ENCODE measurements at places on chromosomes 3 and 15.

- no peak for DNase-seq
These were observed 265.2 kb upstream of the ZNF385D start for GRCh38 chr3:22016197-22016596.

GRCh38 chr3:27606537-27606936 is 115.6 kb downstream of the EOMES start:
- DNase-seq = no peak

GRCh38 chr3:166052440-166052839 is 215.2 kb upstream of the BCHE start:
- DNase-seq = no peak

- DNase-seq = no peak
These were observed 51.3 kb downstream of the DRD3 start for GRCh38 chr3:114127517-114127916.

DNA sequence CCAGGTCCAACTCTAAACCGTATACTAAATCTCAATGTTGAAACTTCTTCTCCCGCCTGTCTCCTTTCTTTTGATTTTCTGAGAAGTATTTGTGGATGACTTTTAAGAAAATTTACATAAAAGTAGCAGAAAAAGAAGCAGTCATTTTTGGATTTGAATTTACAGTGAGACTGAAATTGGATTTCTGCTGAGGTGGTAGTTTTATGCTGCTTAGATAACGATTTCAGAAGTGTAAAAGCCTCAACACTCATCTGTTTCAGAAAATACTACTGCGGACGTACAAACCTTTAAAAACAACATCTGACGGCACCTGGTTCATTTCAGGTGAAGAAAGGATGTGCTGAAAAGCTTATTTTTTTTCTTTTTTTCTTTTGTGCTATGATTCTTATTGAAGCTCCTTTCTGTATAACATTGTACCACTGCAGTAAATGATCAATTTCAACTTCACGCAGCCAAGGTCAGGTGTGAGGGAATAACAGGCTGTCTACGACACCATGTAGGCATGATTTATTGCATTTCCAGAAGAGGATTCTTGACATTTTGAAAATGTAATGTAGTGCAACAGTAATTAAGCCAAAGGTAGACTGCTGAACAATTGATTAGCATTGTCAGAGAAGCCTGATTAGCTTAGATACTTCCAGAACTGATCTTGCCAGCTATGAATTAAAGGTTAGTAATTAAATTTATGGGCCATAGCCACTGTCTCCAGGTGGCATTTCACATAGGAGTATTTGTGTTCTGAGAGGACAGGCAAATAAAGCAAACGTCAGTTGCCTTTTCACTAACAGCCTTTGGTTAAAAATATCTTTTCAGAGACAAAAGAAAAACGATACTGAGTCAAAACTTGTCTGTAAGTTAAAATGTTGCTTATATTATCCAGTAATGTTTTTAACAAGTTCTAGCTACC is 134.6 kb upstream of the KBTBD8 start:
- peak; percentile 85 for DNase-seq

GRCh38 chr15:77436822-77437221 is 16.1 kb downstream of the HMG20A start:
- DNase-seq = no peak

DNA sequence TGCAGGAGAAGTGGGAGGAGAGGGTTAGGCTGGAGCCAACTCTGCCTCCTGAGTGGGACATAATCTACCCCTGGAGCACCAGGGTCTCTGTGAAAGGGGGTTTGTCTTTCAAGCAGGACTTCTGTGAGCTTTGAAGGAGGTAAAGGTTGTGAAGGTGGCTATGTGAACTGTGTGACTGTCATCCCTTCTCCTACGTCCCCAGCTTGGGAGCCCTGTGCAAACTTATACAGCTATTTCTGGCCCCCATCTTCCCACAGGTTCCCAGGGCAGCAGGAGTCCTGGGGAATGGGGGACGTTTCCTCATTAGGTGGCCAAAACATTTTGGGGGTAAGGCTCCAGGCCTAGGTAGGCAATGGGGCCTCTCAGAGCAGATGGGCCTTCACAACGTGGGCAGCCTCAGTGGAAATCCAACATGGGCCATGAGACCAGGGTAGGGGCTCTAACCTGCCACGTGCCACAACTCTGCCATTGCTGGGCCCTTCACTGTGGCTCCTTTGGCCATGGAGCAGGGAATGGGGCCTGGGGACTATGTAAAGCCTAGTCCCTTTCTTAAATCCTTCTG is 3.5 kb downstream of the VIPR1 start:
- no peak for DNase-seq

DNA sequence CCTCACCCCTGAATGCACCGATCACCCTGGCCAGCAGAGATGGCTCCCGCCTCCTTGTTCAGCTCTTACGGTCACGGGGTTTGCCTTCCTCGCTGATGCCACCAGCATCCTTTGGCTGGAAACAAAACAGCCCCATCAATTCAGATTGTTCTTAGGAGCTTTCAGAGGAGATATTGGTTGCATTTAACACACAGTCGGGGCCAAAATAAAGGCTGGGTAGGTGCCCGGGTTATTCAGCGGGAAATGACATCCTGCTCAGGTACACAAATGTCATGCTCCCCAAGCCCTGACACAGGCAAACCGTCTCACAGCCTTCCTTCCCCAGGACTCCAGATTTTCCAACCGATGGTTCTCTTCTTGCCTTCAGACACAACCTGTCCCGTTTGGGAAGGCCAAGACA is 62.4 kb upstream of the MEF2A start:
- DNase-seq = no peak

GRCh38 chr3:87175732-87176131 is 51.4 kb upstream of the CHMP2B start:
- no peak for DNase-seq

All from SHP77 treated with DMSO at 0.1 percent for 48 hours (cell line).